Stimulated activated CD4-positive, alpha-beta T cell treated with anti-CD3 and anti-CD28 coated beads, Interleukin-1b, Interleukin-23, amount 100 ng/mL, for 1 hour (primary cell): ENCODE measurements at places on chromosomes 7 and 10.

- DNase-seq = no peak
Observed at GRCh38 chr7:42400211-42400772, 163.3 kb upstream of the GLI3 start.

GRCh38 chr10:43249962-43250614, 16.8 kb downstream of the RASGEF1A start:
- no peak for DNase-seq

GRCh38 chr7:129746857-129747529, 135.5 kb downstream of the NRF1 start:
- no peak for DNase-seq

GRCh38 chr7:128844777-128845311, 14.6 kb downstream of the FLNC start:
- DNase-seq = no peak

DNA sequence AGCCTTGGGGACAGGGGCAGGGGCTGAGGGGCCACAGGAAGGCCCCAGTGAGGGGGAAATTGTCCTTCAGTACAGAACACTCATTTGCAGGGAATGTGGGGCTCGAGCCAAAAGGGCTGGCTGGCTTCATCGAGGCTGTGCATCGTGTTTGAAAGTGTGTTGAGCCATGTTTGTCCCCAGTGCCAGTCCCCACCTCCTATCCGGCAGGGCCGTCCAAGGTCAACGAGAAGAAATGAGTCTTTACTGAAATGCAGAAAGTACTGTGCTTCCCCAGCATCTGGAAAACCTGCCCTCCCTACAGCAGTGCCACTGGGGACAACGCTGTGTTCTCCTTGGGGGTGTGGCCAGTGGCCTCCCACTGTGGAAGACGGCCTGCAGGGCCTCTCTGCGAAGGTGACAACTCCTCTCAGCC, 214.1 kb downstream of the KLF6 start:
- no peak for DNase-seq

GRCh38 chr7:26458466-26459145, 166.9 kb downstream of the SNX10 start:
- DNase-seq = no peak
